ENCODE measurements at places on chromosomes 12 and 14.
A peak's percentile ranks its signal among the peaks of the same experiment; 100 is the strongest.

DNA sequence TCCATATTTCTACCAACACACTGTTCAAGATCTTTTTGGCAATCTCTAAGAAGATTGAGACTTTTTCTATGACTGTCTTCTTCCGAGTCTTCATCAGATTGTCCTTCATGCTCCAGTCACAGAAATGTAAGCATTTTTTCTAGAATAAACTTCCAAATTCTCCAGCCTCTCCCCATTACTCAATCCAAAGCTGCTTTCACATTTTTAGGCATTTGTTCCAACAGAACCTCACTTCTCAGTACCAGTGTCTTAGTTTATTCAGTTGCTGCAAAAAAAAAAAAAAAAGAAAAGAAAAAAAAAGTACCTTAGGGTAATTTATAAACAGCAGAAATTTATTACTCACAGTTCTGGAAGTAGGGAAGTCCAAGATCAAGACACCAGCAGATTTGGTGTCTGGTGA lies 290.8 kb upstream of the NOVA1 start:
- ATAC-seq: no peak

DNA sequence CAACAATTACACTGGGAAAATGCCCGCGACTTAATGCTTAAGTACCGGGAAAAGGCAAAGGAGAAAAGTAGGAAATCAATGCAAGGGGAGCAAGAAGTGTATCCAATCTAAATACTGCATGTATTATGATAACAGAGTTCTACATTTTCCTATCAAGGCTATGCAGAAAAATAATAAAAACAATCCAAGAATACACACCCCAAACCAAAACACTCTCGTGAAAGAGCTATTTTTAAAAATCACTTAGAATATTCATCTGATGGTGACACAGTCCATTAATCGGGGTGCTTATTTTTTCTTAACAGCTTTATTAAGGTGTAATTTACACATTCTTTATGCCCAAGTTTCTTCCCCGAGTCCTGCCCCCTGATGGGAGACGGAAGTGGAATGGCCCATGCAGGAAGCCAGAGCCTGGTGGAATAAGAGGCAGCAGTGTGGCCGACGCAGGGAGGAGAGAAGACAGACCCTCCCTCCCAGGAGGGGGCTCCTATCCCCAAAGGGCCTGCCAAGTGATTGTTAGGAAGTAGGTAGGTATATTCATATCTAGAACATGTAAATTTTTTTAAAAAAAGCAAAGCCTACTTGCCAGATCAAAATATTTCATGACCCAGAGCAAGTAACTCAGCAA lies 174.3 kb downstream of the FOXN3 start:
- ATAC-seq: no peak

DNA sequence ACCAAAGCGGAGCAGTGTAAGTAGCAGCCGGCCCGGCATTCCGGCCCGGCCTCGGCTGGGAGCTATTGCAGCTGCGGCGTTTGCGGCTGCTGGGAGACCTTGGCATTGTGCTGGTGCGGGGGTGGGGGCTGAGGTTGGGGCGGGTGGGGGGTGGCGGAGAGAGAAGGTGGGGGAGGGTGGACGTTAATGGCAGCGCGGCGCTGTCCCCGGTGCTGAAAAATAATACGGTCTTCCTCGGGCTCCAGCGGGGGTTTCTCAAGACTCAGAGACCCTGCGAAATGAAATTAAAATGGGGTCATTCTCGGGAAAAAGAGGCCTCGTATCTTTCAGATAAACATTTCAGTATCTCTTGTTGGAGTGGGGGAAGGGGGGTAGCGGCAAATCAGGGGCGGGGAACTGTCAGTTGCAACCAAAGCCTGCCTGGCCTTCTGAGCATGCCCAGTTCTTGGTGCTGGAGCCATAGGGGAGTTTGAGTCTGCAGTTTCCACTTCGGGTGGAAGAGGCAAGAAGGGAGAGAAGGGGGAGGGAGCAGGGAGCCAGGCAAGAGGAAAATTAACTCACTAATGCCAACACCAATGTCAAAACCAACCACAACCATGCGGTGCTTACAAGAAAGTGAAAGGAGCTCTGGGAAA lies 414 bp downstream of the UNC79 start:
- no peak for ATAC-seq

DNA sequence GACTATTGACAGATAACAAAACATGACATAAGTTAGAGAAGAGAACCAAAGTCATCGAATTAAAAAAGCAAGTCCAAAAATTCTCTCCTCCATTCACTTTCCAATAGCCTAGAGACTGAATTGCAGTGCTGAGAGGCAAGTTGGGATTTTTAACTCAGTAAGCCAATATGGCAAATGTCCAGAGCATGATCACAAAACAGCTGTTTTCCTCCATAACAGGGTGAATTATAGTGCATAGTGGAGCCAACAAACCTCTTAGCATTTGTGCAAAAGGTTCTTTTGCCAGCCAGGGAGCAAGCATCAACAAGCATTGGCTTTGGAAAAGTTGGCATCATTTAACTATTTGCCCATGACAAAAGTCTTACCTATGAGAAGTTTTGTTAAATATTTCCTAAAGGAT lies 458.8 kb upstream of the NOVA1 start:
- ATAC-seq: no peak

GRCh38 chr14:51576879-51577278 lies 74.8 kb upstream of the FRMD6 start:
- no peak for ATAC-seq

- no peak for ATAC-seq
Measured at GRCh38 chr14:73381380-73382013, 76.8 kb downstream of the NUMB start.

DNA sequence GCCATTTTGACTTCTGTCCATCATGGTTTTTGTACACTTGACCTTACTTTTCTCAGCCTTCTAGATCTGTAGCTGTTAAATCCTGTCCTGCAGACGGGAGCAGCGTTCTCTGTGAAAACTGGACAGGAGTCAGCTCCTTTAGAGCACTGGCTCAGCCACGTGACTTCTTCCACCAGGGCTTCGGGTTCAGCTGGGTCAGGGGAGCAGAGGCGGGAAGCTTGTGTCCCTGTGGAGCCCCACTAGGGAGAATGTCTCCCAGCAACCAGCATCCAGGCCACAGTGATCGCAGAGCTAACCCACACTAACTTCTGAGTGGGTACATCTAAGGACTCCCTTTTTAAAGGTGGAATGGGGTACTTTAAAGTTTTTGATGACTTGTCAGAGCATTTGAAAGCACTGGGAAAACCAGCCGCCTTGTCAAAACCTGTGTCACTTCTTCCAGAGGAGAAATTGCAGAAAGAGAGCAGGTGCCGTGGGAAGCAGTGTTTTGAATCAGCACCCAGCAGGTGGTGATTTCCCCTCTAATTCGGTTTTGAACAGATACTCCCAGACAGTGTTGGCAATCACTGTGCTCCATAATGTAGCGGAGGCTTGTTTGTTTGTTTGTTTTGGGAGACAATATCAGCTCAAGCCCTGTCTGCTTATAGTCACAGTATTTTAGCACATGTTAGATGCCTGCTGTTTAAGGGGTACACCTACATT lies 17.9 kb downstream of the DERA start:
- no peak for ATAC-seq

DNA sequence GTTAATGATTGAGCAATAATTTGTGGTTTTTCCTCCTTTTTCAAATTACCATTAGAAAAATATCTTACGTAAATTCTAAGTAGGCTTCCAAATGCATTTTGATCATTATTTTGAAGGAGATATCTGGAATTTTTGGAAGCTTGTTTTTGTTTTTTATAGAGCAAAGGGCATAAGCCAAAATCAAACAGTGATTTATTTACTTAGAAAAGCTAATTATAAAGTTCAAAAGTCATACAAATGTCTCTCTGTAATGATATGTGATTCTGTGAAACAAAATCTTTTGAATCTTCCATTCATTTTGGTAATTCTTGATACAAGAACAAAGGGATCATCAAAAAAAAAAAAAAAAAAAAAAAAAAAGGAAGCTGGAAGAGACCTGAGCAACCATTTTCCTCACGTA lies 416.8 kb downstream of the ETNK1 start:
- ATAC-seq: no peak

DNA sequence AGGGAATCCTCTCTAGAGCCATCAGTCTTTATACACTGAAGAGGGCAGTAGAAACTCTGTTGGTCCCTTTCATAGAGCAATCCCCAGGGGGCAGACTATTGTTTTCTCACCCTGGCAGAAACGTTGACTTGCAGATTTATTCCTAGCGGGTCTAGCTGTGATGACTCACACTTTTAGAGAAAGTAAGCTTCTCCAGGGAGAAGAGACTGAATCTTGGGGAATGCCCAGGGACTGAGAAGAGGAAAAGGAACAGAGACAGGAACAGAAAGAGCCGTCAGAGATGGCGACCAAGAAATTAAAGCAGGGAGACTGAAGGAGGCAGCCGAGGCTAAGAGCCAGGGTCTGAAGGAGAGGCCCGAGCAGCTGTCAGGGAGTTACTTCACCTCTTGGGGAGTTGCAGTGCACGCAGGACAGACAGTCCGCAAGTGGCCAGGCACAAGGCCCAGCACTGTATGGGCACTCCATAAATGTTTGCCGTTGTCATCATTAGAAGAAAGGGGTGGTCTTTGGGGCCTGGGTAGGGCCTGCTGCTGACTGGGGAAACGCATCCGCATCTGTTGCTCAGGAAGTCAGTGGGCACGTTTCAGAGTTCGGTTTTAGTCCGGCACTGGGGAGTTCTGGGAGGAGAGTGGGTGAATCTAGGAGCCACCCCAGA lies 13.0 kb downstream of the PLEKHG6 start:
- peak; percentile 71 for ATAC-seq

GRCh38 chr14:54955143-54955542 lies 52.5 kb upstream of the GCH1 start:
- no peak for ATAC-seq

DNA sequence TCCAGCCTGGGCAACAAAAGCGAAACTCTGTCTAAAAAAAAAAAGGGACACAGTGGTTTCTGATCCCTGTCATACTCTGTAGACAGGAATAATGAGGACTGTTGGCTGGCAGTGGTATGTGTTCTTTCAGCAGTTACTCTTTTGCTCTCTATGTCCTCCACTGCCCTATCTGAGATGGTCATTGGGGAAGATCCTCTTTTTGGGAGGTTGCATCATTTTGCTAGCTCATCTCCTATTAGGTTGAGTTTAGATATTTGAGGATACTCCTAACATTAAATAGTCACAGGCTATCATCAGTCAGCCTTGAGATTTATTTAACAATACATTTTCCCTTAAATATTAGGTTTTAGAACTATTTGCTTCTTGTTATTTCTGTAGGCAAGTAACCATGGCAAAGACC lies 5.9 kb upstream of the CCDC91 start:
- ATAC-seq: no peak

- peak; percentile 67 for ATAC-seq
Measured at GRCh38 chr12:53200458-53201176, 6.4 kb downstream of the ITGB7 start.

DNA sequence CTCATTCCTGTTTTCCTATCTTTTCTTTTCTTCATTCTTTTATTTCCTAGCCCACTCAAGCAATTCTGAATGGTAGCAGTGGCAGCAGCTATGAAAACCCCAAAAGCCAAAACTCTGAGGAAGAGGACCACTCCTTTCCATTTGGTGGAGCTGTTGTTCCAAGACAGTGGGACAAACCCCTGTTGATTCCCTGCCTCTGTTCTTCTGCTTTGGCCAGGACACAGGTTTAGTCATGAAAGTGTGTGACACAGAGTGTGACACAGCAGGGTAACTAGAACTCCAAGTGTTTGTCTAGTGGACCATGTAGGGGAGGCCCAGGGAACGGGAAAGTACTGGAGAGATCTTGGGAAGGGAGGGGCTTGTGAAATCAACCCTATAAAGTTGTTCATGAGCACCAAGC lies 71.1 kb downstream of the PTCSC3 start:
- no peak for ATAC-seq

DNA sequence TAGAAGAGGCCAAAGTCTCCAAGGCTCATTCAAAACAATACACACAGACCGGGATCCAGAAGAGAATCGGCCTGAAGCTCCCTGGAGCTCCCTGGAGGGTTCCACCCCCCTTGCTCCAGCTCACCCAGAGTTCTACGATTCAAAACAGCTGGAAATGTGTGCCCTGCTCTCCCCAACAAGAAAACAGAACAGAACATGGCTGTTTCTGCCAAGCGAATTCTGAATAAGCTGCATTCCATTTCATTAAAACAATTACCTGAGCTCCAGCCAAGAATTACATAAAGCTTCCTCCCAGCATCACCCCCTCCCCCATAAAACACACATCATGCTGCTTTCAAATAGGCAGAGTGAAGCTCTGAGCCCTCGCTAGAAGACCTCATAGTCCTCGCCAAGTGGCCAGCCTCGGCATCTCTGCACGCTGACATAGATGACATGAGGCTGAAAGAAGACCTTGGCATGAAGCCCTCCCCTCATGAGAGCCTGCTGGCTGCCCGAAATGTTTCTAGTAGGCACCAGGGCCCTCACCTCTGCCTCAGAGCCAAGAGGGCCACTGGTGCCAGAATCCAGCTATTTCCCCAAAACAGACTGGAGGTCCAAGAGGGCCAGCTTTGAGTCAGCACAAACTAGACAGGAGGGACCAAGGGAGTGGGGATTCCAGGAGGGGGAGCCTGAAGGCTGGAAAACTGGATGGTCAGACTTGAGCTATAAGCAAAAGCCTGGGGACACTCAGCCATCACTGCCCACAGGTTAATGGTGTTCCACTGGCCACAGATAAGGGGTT lies 8.3 kb downstream of the PXN start:
- ATAC-seq: no peak

GRCh38 chr14:66842911-66843512 lies 335.1 kb downstream of the GPHN start:
- ATAC-seq: no peak

DNA sequence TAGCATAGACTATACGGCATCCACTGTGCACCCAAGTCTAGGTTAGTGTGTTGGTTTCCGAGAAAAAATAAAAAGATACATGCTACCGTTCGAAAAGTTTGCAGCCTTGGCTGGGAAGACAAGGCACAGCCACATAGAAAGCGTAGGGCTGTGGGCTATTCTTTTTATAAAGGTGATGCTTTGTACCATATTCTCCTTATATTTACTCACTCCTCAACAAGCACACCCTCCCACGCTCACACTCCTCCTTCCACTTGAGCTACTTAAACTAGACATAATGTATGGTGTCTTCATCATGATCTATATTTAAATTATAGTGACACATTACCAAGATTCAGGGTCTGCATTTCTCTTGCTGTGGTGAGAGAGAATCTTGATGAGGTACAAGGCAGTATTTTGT lies 1416.5 kb downstream of the AACS start:
- no peak for ATAC-seq

- ATAC-seq: no peak
Measured at GRCh38 chr14:70838076-70838475, 28.8 kb upstream of the MAP3K9 start.
